Adipocyte (in vitro differentiated cells): ENCODE measurements at places on chromosomes 2 and 18.
A peak's percentile ranks its signal among the peaks of the same experiment; 100 is the strongest.

DNA sequence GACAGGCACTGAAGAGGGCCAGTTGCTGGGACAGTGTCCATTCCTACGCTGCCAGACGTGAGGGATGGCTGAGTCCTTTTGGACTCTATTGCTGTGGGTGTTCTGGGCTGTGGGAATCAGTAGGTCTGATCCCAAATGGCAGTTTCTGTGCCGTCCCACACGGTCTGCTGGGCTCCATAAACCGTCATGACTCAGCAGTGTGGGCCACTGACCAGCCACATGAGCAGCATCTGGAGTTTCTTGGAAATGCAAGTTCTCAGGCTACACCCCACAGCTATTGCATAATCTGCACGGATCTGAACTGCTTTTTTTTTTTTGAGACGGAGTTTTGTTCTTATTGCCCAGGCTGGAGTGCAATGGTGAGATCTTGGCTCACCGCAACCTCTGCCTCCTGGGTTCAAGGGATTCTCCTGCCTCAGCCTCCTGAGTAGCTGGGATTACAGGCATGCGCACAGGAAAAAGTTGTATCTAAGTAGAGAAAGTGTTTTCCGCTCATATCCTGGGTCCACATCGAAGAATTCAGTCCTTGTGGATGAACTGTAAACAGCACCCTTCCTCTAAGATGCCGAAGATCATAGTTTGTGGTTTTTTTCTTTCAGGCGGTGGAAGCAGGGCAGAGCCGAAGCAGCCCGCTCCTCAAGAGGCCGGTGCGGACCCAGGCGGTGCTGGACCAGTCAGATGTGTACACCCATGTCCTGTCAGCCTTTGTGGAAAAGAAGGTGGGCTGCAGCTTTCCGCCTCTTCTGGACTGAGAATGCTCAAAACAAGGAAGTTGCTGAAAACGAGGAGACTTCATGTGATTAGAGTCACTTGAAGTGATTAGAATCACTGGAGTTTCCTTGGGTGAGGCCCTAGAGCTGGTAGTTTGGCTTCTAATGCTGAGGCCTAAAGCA, 25.5 kb downstream of the RMC1 start:
- no peak for DNase-seq

DNA sequence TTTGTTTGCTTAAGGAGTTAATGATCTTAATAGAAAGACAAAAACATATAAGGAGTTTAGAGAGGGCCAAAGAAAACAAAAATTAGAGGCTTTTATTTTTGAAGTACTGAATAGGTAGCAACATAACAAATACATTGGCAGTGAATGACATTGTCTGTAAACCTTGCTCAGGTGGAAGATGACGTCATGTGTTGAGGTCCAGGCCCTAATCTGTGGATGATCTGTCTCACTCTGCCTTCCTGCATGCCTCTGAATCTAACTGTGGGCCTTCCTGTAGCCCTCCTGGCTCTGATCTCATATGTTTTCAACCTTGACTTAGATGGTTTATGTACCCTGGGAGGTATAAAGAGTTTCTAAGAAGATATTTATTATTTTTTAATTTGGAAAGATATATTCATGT, 58.1 kb upstream of the DYNAP start:
- DNase-seq: no peak

- DNase-seq: no peak
Measured at GRCh38 chr2:18123211-18123570, 244.7 kb downstream of the KCNS3 start.

DNA sequence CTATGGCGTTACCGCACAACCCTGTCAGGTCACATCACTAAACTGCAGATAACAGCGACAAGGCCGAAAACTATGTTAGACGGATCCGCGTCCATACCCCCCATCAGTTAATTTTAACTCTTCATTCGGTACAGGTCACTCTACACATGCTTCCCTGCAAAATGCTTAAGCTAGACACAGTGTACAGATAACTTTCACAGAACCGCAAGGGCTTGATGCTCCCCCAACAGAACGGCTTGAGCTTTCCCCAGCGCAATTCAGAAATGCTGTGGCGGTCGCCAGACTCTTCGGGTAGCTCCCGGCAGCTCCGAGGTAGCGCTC, 283 bp upstream of the RBBP8 start:
- DNase-seq: no peak

GRCh38 chr2:43305012-43305411, 78.6 kb upstream of the ZFP36L2 start:
- DNase-seq: peak; percentile 34

DNA sequence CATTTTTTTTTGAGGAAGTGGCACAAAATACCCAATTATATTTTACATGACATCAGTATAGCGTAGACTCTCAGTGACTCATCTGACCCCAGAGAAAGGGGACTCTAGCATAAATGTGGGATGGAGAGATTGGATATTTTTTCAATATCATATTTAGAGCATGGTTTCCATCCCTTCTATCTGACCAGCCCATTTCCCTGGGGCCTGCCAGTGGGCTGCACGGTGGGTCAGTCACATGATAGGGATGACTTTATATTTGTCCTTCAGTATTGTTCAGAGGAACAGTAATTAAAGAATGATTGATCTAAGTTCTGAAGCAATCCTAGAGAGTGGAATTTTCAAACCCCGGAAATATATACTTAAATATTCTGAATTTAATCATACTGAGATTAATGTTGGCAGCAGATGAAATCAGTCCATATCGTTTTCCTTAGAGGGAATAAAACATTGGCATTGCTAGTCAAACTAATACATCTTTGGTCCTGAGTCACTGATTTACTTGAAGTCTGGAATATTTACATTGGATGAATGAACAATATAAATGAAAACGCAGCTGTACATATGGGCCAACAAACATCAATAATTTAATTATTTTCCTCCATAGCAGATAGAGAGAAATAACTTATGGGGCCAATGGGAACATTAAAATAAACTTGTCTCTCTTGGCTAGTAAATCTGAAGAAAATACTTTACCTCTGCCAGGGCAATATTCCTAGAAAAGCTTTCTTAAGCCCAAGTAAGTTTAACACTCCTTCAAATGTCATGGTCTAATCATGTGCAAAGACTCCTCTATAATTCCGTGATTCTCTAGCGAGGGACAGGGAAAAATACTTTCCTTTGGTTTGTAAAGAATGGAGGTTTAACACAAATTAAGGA, 563.6 kb upstream of the PKDCC start:
- no peak for DNase-seq

DNA sequence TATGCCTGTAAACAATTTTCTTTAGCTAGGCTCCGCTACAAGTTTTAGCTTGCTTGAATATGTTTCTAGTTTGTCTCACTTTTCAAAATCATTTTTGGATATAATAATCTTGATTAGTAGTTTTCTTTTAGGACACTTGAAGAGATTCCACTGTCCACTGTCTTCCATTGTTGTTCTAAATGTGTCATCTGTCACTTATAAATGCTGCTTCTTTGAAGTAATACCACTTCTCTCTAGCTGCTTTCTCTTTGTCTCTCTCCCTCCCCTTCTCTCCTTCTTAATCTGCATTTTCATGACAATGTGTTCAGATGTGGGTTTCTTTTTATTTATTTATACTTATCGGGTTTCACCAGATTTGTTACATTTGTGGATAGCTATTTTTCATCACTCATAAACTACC, 73.7 kb upstream of the DPP10 start:
- no peak for DNase-seq

DNA sequence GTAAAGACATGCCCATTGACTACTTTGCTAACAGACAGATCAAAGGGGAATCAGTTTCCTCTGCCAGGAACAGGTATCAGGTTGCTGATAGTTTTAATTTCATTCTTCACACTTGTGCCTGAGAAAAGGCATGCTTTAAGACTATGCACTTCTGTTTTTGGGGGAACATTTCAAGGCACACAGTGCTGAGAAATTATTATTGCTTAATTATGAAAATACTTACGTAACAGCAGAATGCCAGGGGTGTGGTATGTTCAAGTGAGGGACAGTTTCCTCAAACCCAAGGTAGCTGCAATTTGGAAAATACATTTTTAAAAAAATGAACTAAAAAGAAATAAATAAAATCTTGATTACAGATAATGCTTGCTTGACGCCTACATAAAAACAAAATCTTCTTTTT, 1746.1 kb upstream of the PIK3C3 start:
- DNase-seq: peak; percentile 1

- DNase-seq: peak; percentile 66
Measured at GRCh38 chr2:37344453-37345361, at the start of gene QPCT. TSS of gene QPCT (plus strand) at chr2:37344630. CDS start at chr2:37344732, 102 bp downstream.
